ENCODE measurements at places on chromosomes 16 and 17. TPM values are rescaled to one million over a fixed set of nuclear protein-coding genes. Genes with fewer than 3 reads are reported as not detected.

C16orf86 gene
- total RNA-seq = 6.1 TPM

DNA sequence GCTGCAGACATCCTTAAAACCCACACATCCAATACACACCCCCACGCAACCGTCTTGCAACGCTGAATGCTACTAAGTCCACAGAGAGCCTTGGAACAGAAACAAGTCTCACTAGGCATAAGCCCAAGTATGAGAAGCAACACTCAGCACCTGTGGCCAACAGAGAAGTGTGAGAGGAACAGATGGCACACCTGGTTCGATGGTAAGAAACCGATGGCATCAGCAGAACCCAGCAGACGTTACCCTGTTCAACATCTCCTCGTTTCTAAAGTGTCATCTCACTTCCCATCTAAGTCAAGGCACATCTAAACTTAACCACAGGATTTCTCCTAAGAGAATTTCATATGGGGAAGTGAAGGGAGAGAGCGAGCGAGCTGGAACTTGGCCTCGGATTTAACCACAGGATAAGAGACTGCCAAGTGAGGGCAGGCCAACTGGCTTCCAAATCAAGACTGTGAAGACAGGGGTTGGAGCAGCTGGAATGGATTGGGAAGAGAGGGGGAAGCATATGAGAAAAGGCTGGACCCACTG lies 41.0 kb downstream of the NXPH3 start:
- no peaks in the 10 kb centered on the region for H3K4me1 ChIP-seq
- peak overlapping the region; percentile 1 for H3K27ac ChIP-seq
- no peak overlapping the region for H3K4me3 ChIP-seq
- DNase-seq = no peak
- H3K36me3 ChIP-seq = peaks cover 22% of the 10 kb centered on the region

DNA sequence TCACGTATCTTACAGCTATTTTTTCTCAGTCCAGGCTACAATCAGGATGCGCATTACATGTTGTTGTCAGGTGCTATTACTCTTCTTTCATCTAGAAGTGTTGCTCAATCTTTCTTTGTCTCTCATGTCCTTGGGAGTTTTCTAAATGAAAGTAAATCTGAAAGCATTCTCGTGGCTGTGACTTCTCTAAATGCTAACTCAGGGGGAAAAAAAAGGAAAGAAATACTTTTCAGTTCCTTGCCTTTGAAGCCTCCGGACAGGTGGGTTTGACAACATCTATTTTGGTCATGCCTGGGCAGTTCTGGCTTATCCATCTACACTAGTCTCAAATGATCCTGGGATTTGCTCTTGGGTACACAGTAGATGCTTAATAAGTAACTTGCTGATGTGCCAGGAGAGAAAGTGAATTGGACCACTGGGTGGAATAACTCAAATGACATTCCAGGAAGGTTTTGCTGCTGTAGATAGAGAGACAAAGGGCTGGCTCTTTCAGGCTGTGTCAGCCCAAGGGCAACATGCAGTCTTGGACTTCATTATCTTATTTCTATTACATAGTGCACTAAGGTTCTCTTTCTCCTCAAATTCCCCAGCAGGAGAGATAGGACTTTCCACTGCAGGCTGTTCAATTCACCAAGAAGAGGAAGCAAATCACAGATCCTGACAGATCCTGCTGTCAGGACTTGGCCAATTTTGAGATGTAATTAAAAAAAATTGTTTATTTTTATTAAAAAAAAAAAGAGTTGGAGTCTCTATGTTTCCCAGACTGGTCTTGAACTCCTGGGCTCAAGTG lies 63.6 kb upstream of the NFAT5 start:
- H3K27ac ChIP-seq = no peak overlapping the region
- no peak for DNase-seq
- no peaks in the 10 kb centered on the region for H3K27me3 ChIP-seq
- H3K4me1 ChIP-seq = no peaks in the 10 kb centered on the region
- no peaks in the 10 kb centered on the region for H3K36me3 ChIP-seq
- H3K4me3 ChIP-seq = no peak overlapping the region

DNA sequence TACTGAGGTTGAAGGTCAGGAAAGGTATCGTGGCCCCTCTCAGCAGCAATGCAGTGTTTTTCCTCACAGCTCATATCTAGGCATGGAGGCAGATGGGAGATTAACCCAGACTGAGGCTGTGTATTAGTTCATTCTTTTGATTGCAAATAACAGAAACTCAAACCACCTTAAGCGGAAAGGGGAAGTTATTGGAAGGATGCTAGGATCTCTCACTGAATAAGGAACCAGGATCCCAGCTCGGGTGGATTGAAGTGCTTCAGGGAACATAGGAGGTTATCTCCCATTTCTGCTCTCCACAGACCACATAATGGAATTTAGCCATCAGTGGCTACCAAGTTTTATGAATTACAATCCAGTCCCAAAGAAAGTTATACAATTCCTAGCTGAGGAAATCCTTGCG lies 8.2 kb downstream of the ZNF689 start:
- no peak overlapping the region for H3K4me3 ChIP-seq
- peaks cover 13% of the 10 kb centered on the region for H3K36me3 ChIP-seq
- H3K27me3 ChIP-seq = no peaks in the 10 kb centered on the region
- H3K27ac ChIP-seq = no peak overlapping the region
- H3K4me1 ChIP-seq = no peaks in the 10 kb centered on the region
- DNase-seq = no peak

ZFP3 gene
- 4.8 TPM for total RNA-seq

DNA sequence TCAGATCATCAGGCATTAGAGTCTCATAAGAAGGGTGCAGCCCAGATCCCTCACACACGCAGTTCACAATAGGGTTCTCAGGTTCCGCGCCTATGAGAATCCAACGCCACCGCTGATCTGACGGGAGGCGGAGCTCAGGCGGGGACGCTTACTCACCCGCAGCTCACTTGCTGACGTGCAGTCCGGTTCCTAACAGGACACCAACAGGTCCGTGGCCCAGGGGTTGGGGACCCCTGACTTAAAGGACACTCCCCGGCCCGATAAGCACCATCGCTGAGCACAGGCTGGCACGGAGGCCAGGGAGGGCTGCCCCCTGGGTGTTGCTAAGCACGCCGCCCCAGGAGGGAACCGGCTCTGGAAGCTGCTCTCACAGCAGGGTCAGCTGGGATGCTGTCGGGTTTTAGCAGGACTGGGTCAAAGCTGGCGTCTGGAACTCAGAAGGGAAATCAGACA lies 30.1 kb upstream of the BAHCC1 start:
- no peak overlapping the region for H3K4me3 ChIP-seq
- DNase-seq = peak; percentile 67
- peaks cover 3% of the 10 kb centered on the region for H3K27me3 ChIP-seq

DNA sequence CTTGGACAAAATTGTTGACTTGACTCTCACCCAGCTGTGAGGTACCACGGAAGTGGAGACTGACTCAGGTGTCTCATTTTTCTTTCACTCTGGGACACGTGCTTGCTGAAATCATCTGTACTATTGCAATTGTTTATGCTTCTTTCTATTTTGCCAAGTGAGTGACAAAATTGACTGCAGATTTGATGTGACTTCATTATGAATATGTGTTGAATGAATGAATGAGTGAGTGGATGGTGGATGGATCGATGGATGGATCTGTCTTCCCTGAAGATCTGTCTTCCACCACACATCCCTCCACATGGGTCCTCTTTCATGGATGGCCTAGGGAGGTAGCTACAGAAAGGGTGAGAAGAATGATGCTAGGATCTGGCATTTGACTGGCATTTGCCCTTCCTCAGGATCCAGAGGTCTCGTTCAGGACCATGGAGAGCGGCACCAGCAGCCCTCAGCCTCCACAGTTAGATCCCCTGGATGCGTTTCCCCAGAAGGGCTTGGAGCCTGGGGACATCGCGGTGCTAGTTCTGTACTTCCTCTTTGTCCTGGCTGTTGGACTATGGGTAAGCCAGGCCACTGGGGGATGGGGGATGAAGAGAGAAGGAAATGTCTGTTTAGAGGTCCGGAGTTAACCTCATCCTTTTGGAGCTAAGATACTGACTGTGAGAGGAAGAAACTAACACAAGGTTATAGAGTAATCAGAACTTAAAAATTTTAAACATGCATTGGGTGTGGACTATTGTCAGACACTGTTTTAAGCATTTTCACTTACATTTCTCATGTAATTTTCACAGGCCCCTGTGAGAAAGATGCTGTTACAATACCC lies 12.7 kb downstream of the SLC5A11 start:
- H3K27ac ChIP-seq = no peak overlapping the region
- no peaks in the 10 kb centered on the region for H3K4me1 ChIP-seq
- no peak overlapping the region for H3K4me3 ChIP-seq
- peaks cover 4% of the 10 kb centered on the region for H3K27me3 ChIP-seq
- no peaks in the 10 kb centered on the region for H3K36me3 ChIP-seq

MARVELD3 gene
- total RNA-seq = 8.8 TPM

DNA sequence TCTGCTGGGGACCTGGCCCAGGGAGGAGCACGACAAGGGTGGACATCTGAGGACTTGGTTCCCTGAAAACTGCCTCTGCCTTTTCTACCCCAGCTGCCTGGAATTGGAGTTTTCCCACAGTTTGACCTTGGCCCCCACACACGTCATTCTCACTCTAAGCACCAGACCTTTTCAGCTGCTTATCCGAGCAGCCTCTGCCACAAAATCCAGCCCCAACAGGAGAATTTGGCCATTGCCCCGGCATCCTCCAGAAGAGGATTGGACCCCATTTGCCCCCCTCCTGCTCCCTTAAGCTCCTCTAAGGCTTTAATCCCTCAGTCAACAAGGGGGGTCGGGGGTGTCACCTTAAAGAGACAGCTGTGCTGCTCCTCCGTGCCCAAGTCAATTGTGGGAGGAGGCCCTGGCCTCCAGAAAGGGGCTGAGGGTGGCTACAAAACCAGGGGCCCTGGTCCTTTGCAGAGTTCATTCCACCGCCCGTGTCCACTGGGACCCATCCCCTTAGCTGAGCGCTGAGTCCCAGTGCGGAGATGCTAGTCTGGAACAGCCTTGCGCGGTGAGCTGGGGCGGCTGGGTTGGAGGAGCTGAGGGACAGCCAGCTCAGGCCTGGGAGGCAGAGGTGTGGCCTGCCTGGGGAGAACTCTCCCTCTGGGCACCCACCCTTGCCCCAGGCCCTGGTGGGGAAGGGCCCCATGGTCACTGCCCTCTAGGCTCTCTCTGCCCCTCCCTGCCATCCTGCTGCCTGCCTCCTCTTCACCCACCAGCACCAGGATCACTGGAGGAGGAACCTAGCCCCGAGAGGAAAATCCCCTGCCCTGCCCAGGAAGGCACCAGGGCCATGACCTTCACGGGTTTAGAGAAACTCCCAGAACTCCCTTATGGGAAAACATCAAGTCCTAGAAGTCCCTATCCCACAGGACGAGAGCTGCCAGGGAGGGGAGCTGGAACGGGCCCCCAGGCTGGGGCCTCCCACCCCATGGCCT lies 18.8 kb downstream of the TTYH2 start:
- H3K4me3 ChIP-seq = no peak overlapping the region
- no peaks in the 10 kb centered on the region for H3K27me3 ChIP-seq
- H3K4me1 ChIP-seq = no peaks in the 10 kb centered on the region

GRCh38 chr17:17143501-17143900 lies 62.6 kb downstream of the PLD6 start:
- H3K4me1 ChIP-seq = no peaks in the 10 kb centered on the region
- H3K36me3 ChIP-seq = peaks cover 74% of the 10 kb centered on the region
- DNase-seq = no peak
- H3K27me3 ChIP-seq = no peaks in the 10 kb centered on the region
- H3K4me3 ChIP-seq = no peak overlapping the region

LITAFD gene
- total RNA-seq = not detected

DNA sequence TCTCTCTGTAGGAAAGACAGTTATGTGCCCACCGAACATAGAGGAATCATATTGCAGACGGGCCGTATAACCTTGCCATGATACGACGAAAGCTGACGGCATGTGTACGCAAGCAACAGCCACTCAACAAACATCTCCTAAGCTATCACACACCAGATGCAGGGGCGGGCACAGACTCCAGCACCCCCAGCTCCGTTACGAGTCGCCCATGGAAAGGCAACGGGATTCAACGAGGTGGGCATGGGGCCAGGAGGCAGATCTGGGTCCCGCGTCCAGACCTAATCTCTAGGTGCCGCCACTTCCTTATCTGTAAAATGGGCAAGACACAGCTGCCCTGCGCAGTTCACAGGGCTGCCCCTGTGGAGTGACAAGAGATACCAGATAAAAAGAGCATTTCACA lies 35.6 kb downstream of the ABR start:
- H3K36me3 ChIP-seq = no peaks in the 10 kb centered on the region
- H3K27me3 ChIP-seq = no peaks in the 10 kb centered on the region
- no peak overlapping the region for H3K4me3 ChIP-seq
- DNase-seq = no peak
- H3K4me1 ChIP-seq = no peaks in the 10 kb centered on the region

CD300C gene
- total RNA-seq = 18.5 TPM

- peaks cover 49% of the 10 kb centered on the region for H3K36me3 ChIP-seq
- no peak overlapping the region for H3K4me3 ChIP-seq
- no peak overlapping the region for H3K27ac ChIP-seq
- no peaks in the 10 kb centered on the region for H3K4me1 ChIP-seq
- DNase-seq = peak; percentile 80
These were observed 51.5 kb downstream of the GTF3C1 start for GRCh38 chr16:27498031-27498825.

SCNN1B gene
- 58.7 TPM for total RNA-seq

- no peaks in the 10 kb centered on the region for H3K27me3 ChIP-seq
- peaks cover 17% of the 10 kb centered on the region for H3K4me1 ChIP-seq
- DNase-seq = peak; percentile 97
- peak overlapping the region; percentile 93 for H3K27ac ChIP-seq
- no peaks in the 10 kb centered on the region for H3K36me3 ChIP-seq
- H3K4me3 ChIP-seq = no peak overlapping the region
These were observed 772 bp downstream of the CHD3 start for GRCh38 chr17:7889166-7889955.

NKD1 gene
- 14.1 TPM for total RNA-seq

SGCA gene
- 18.2 TPM for total RNA-seq

GRCh38 chr17:3039736-3040135 lies 23.7 kb downstream of the OR1D5 start:
- H3K27me3 ChIP-seq = no peaks in the 10 kb centered on the region
- H3K36me3 ChIP-seq = no peaks in the 10 kb centered on the region
- H3K4me1 ChIP-seq = no peaks in the 10 kb centered on the region
- H3K4me3 ChIP-seq = no peak overlapping the region
- no peak for DNase-seq

GRCh38 chr17:40992666-40993065 lies 1.3 kb downstream of the KRTAP3-3 start:
- H3K4me1 ChIP-seq = no peaks in the 10 kb centered on the region
- H3K27ac ChIP-seq = no peak overlapping the region
- no peak for DNase-seq

- no peaks in the 10 kb centered on the region for H3K36me3 ChIP-seq
- peaks cover 61% of the 10 kb centered on the region for H3K4me1 ChIP-seq
- no peak overlapping the region for H3K27ac ChIP-seq
- DNase-seq = no peak
- no peaks in the 10 kb centered on the region for H3K27me3 ChIP-seq
- H3K4me3 ChIP-seq = no peak overlapping the region
These were observed 115.0 kb upstream of the CIBAR2 start for GRCh38 chr16:85227084-85227945.

GRCh38 chr16:14628806-14629611 lies 1.1 kb downstream of the PARN start:
- H3K4me3 ChIP-seq = peak overlapping the region; percentile 87
- peak overlapping the region; percentile 99 for H3K27ac ChIP-seq
- no peaks in the 10 kb centered on the region for H3K27me3 ChIP-seq
- H3K4me1 ChIP-seq = peaks cover 10% of the 10 kb centered on the region
- H3K36me3 ChIP-seq = peaks cover 10% of the 10 kb centered on the region

All from lung (tissue), 17 donors.